ENCODE measurements at places on chromosomes 2 and 18.

GRCh38 chr2:68110102-68110501 is 47.3 kb upstream of the C1D start:
- no peak overlapping the region for H3K4me3 ChIP-seq
- H3K4me1 ChIP-seq, result no peaks in the 10 kb centered on the region
- peaks cover 1% of the 10 kb centered on the region for H3K27me3 ChIP-seq
- H3K36me3 ChIP-seq, result peaks cover 1% of the 10 kb centered on the region
- no peak overlapping the region for H3K27ac ChIP-seq

DNA sequence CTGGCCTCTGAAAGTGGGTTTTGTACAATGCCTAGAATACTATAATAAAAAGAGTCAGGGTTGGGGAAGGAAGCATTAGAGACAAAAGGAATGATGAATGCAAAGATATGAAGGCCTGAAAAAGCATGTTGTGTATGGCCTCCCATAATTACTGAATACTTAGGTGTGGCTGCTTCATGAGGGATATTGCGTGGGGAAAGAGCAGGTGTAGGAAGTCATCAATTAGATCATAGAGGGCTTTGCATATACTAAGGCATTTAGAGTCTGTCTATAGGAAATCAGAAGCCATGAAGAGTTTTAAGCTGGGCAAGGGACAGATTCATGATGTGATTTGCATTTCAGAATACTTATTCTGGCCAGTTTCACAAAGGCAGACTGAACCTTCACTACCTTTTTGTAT is 48.2 kb downstream of the NCOA1 start:
- H3K36me3 ChIP-seq, result peaks cover 15% of the 10 kb centered on the region
- H3K27ac ChIP-seq, result no peak overlapping the region
- H3K4me3 ChIP-seq, result no peak overlapping the region
- H3K27me3 ChIP-seq, result no peaks in the 10 kb centered on the region
- peaks cover 18% of the 10 kb centered on the region for H3K4me1 ChIP-seq

- H3K27me3 ChIP-seq, result peaks cover 11% of the 10 kb centered on the region
- no peak for DNase-seq
- H3K4me1 ChIP-seq, result no peaks in the 10 kb centered on the region
- no peak overlapping the region for H3K4me3 ChIP-seq
- no peak overlapping the region for H3K27ac ChIP-seq
Observed at GRCh38 chr2:180021850-180022249, 14.8 kb upstream of the CWC22 start.

DNA sequence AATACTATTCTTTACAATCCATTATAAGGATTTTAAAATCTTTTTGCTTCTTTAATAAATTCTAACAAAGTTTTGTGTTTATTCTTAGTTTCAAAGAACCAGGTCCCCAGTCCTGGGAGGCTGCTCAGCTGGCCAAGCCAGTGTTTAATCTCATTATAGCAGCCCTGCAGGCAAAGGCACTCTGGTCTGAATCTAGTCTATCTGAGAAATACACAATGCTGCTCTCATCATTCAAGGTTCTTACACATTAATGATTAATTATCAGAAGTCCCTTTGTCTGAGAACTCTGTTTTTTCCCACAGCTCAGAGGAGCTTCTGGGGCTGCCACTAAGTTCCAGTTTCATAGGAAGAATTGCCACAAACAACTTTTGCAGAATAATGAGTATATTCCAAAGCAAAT is 27.7 kb downstream of the KCTD18 start:
- H3K27ac ChIP-seq, result no peak overlapping the region
- no peaks in the 10 kb centered on the region for H3K27me3 ChIP-seq
- peaks cover 13% of the 10 kb centered on the region for H3K36me3 ChIP-seq
- H3K4me1 ChIP-seq, result peaks cover 7% of the 10 kb centered on the region
